D721Med (cell line): ENCODE measurements at places on chromosomes 6 and 20.

- no peak for DNase-seq
Measured at GRCh38 chr20:64152906-64153305, 11.3 kb upstream of the MYT1 start.

GRCh38 chr6:7684843-7685242, 41.1 kb upstream of the BMP6 start:
- DNase-seq = no peak

DNA sequence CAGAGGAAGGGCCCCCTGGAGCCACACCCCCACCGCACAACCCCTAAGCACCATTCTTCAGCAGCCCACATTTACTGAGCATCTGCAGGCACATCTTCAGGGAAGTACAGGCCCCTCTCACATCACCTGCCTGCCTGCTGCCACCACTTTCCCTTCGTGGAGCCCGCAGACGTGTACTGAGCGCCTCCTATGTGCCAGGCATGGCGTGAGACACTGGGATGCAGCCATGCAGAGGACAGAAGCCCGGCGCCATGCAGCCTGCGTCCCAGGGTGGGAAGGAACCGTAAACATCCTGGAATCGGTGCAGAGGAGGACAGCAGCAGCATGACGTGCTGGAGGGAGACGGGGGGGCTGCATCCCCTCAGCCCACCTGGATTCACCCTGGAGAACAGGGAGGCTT, 78.1 kb downstream of the GRM4 start:
- no peak for DNase-seq

DNA sequence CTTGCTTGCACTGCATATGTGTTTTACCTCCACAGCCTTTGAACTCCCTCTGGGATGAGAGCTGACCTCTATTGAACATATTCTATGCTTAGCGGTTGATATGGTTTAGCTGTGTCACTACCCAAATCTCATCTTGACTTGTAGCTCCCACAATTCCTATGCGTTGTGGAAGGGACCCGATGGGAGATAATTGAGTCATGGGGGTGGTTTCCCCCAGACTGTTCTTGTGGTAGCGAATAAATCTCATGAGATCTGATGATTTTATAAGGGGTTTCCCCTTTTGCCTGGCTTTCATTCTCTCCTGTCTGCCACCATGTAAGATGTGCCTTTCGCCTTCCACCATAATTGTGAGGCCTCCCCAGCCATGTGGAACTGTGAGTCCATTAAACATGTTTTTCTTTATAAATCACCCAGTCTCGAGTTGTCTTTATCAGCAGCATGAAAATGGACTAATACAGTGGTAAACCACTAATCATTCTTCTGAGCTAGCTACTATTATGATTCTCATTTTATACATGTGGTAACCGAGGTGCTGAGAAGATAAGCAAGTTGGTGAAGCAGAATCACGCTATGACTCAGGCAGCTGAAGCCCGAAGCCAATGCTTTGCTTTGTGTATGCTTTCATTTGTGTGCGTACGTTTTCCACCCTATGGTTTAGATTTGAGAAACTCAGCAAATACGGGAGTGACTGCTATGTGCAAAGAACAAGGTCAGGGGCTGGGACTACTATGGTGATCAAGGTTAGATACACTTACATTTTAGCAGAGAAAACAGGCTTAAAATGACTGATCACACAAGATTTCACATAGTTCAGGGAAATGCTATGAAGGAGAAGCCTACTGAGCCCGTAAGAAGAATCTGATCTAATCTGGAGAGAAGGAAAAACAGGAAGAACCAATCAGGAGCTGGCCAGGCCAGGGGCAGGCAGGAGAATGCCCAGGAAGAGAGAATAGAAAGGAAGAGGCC, 363.5 kb downstream of the ESR1 start:
- no peak for DNase-seq

DNA sequence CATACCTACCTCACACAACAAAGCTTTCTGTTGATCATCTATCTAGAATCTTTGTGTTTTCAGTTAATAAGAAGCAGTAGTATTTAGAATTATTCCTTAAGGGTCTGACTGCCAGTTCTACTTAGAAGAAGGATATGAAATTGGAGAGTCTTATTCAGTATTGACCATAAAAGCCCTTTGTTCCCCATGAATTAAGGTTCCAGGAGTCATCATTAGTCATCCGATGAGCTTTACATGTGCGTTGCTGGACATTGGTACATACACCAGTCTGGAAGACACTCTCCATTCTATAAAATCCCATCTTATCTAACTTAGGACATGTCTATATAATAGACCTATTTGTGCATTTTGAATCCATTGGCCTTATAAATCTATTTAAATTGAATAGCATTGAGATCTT, 34.4 kb upstream of the RNF217 start:
- no peak for DNase-seq

DNA sequence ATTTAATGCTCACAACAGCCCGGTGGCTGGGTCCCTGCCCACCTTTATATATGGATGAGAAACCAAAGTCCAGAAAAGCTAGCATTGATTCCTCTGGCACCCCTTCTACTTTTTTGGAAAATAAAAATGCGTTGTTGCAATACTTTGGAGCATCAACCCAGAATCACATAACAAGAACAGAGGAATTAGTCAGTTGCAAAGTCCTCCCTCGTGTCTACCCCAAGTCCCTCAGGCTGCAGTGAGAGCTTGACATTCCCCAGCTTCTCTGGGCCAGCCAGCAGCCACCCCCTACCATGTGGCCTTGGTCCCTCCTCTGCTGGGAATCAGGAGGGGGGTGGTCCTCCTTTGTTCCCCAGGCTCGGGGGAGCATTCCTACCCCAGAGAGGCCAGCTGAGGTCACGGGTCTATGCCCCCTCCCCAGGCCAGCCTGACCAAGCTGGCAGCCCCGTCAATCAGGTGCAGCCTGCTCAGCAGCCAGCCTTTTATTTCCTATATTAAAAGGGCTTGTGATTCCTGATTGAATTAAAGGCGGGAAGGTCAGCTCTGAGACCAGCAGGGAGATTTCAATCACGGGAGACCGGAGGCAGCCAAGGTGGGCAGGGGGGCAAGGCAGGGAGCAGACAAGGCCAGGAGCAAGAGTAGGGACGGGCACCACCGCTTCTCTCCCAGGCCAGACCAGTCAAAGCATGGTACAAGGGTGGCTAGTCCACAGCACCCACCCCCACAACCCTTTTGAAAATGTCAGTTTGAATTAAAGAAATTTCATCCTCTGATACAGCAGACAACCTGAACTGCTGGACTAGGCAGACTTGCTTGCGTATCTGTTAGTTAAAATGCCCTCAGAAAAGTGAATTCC, 158.9 kb downstream of the MRPL14 start:
- no peak for DNase-seq

DNA sequence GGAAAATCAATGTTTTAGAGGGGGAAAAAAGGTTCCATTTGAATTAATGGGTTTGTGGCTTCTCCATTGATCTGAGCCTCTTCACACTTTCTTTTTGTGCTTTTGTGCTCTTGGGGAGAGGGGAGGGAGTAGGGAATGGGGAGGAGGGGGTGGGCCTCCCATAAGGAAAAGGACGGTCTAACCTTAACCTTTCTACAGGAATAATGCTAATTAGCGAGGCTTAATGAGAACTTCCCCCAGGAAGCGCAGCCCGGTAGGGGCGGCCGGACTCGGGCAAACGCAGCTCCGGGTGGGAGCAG, 103.0 kb downstream of the NOL4L start:
- no peak for DNase-seq

- DNase-seq = no peak
Measured at GRCh38 chr6:72894091-72894490, 272.2 kb downstream of the KCNQ5 start.

DNA sequence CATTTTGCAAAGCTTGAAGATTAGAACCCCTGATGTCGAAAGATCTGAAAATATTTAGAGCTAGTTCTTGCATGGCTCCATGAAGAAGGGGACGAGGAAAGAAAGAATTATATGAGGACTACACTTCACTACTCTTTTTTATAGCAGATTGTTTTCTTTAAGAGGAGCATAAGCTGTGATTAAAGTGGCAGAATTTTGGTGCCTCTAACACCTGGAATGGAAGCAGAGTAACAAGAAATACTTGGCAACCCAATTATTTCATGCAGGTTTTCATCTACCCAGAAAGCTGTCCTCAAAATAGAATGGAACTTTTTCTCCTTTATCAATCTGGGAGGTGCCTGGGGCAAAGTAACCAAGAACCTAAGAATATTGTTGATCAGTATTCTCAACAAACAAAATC, 4.0 kb downstream of the METTL24 start:
- DNase-seq = no peak

GRCh38 chr20:21173485-21173884, 47.6 kb downstream of the KIZ start:
- no peak for DNase-seq

DNA sequence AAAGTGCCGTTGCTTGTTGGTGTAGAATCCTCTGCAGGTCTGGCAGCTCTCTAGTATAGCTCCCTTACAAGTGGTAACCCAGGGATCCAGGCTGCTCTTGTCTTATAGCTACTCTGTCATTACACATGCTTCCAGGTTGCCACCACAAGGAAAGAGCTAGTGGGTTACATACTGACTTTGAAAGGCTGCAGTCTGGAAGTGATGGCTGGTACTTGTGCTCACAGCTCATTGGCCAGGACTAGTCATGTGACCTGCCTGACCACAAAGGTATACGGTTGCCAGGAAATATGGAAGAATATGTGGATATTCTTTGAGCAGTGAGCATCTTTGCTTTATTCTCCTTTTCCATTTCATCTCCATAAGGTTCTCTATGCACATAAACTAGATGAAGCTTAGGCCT, 46.0 kb downstream of the RREB1 start:
- DNase-seq = no peak

GRCh38 chr20:19008497-19008896, 194.9 kb downstream of the SCP2D1 start:
- DNase-seq = no peak

DNA sequence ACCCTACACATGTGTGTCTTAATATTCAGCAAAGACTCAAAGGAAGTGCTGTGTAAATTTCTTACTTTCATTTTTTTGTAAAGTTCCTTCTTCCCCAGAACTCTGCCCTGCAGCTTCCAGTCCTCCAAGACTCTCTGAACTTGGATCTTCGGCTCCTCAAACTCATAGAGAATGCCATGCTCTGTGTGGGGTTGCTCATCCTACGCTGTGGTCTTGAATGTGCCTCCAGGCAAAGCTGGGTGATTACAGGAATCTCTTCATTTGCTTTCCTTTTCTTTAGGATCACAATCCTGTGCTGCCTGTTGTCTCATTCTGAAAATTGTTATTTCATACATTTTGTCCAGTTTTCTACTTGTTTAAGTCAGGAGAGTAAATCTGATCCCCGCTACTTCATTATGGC, 14.5 kb upstream of the CDC5L start:
- no peak for DNase-seq

GRCh38 chr20:19330038-19330437, 117.6 kb downstream of the SLC24A3 start:
- no peak for DNase-seq

- DNase-seq = no peak
Measured at GRCh38 chr6:108793516-108794251, 54.5 kb upstream of the ARMC2 start.

DNA sequence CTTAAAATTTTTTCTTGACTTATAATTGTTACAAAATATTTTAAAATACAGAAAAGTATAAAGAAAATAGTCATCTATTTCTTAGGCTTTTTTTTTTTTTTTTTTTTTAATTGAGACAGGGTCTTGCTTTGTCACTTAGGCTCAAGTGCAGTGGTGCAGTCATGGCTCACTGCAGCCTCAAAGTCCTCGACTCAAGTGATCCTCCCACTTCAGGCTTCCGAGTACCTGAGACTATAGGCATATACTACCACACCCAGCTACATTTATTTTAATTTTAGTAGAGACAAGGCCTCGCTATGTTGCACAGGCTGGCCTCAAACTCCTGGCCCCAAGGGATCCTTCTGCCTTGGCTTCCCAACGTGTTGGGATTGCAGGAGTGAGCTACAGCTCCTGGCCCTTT, 5.3 kb upstream of the ACAT2 start:
- DNase-seq = no peak

- DNase-seq = no peak
Measured at GRCh38 chr6:139882977-139883728, 508.7 kb upstream of the CITED2 start.

- DNase-seq = no peak
Measured at GRCh38 chr20:53595018-53595378, 1.4 kb upstream of the ZNF217 start.

- DNase-seq = no peak
Measured at GRCh38 chr20:43545837-43546578, 12.8 kb upstream of the SGK2 start.

DNA sequence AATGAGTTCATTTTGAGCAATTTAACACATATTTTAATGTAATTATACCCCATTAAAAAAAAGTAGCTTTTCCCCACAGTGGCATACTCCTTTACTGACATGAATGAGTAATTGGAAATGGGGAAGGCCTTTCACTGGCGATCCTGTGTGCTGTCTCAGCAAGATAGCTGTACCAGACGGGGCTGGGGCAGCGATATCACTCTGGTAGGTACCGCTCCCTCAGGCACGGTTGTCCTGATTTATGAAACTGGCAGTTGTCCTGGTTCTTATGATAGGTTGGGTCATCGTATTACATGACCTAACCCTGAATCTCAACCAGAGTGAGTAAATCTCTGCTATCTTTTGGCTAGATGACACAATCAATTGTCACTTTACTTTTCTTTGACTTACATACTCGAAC, 355.0 kb upstream of the MAP3K7 start:
- no peak for DNase-seq

- no peak for DNase-seq
Measured at GRCh38 chr6:161027385-161027784, 35.8 kb downstream of the MAP3K4 start.

- DNase-seq = no peak
Measured at GRCh38 chr6:132961122-132961521, 146.8 kb downstream of the RPS12 start.

DNA sequence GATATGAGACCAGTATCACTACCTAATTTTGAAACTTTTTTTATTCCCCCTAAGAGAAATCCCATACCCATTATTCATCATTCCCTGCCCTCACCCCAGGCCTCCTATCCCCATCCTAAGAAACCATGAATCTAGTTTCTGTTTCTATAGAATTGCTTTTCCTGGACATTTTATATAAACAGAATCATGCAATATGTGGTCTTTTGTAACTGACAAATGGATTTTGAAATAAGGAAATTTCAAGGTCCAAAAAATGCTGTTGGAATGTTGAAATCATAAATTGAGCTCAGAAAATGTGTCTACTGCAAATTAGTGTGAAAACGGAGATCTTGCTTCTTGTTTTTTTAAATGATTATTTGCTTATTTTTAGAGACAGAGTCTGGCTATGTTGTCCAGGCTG, 25.1 kb downstream of the RNF217 start:
- DNase-seq = no peak

DNA sequence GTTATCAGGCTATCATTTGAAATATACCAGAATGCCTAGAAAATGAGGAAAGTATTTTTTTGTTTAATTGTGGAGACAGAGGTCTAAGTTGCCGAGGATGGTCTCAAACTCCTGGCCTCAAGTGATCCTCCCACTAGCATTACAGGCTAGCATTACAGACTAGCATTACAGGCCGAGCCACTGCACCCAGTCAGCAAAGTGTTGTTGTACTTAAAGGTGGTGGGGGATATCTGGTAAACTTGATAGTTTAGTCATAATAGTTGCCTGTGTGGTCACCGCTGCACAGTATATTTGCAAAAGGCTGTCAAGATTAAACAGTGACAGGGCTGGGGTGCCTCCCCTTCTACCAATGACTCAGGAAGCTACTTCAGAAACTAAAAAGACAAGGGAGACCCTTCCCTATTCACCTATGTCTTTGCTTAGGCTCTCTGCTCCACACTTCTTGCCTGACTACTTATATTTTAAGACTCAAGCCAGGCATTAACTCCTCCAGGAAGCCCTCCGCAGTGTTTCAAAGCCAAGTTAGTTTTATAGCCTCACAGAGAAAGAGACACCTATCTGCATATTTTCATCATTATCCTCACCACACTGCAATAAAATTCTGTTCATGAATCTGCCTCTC, 3.1 kb upstream of the AKIRIN2 start:
- no peak for DNase-seq

- no peak for DNase-seq
Measured at GRCh38 chr6:90193359-90193758, 103.3 kb downstream of the BACH2 start.
